ENCODE measurements at places on chromosomes 6 and 20.
A peak's percentile ranks its signal among the peaks of the same experiment; 100 is the strongest.

- no peak for DNase-seq
Observed at GRCh38 chr20:61320691-61321425, 68.8 kb downstream of the CDH4 start.

DNA sequence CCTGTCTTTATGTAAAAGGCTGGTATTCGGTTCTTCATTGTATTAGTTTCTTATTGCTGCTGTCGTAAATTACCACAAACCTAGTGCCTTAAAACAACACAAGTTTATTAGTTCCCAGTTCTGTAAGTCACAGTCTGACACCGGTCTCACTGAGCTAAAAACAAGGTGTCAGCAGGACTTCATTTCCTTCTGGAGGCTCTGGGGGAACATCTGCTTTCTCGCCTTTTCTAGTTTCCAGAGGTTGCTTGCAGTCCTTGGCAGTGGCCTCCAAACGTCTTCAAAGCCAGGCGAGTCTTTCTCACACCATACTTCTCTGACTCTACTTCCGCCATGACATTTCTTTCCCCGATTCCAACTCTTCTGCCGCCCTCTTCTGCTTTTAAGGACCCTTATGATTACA is 43.0 kb upstream of the ZFAND3 start:
- DNase-seq: no peak

DNA sequence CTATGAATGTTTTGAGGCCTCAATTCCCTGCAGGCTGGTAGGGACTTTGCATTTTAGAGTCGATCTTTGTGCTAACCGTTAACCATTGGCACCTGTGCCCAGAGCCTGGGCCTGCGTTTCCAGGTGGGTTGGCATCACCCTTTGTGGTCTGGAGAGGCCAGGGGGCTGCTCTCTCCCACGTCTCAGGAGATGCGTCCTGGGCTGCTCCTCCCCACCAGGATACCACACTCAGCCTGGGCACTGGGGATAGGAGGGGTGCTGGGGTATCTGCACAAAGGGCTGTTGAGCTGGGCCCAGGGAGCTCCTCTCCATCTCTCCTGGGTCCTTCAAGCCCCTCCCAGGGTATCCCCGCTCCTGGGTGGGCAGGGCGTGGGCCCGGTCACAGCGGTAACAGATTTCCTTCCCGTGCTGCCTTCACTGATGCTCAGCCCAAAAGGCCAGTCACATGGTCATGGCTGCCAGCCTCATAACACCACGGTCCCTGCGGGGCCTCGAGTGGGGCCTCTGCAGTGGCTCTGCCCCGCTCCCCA is 266.2 kb downstream of the TAF4 start:
- no peak for DNase-seq

DNA sequence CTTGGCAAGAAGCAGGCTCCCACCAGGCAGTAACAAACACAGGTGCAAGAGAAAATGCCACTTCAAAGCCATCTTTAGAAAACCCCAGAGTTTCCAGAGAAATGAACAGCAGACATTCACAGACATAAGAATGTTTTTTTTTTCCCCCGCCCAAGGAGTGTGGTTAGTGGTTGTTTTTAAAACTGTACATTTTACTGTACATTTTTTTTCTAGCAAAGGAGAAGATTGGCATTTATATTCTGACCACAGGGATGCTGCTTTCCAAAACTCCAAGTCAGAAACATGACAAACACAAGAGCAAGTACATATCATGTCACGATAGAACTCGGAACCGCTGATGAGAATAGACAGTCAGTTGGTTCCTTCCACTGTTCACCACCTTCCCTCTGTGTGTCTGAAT is 197.9 kb downstream of the LRFN2 start:
- DNase-seq: no peak

DNA sequence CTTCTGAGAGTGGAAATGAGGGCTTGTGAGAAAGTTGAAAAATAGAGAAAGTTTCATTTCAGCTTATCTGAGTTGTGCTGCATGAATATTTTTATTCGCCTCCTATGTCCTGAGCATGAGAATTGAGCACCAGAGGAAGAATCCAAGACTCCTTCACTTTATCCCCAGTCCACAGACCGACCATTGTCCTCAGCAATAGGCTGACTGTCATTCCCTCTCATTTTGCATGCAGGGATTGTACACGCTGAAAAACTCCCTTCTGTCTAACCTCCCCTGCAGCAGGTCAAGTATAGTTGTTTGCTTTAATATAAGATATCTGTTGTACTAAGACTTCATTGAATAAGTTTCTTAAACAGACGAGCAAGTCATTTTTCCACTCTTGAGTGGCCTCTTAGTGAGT is 437.6 kb downstream of the PRKN start:
- DNase-seq: no peak

DNA sequence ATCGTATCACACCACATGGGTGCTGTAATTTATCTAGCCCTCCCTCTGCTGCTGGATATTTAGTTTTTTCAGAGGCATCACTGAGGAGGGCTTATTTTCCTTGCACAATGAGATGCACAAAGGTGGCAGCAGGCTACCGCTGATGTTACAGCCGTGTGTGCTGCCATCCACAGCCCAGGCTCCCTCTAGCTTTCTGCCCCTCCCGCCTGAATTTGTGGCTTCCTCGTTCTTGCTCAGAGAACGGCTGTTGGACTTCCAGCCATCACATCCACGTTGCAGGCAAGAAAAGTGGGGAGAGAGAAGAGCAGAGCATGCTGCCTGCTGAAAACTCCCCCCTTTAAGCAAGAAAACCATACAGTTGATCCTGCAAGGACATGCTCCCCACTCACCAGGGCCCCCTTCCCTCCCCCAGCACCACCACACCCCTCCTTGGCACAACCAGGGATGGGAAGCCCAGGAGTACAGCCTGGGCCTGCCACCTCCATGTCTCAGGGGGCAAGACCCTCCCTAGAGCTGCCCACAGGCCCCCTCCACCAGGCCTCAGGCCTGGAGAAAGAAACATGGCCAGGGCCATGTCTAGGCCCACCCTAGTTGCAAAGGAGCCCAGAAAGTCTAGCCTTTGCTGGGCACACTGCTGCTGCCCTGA is 102.6 kb downstream of the MRPL14 start:
- no peak for DNase-seq

- DNase-seq: no peak
Observed at GRCh38 chr6:159984268-159984786, 15.4 kb downstream of the IGF2R start.

DNA sequence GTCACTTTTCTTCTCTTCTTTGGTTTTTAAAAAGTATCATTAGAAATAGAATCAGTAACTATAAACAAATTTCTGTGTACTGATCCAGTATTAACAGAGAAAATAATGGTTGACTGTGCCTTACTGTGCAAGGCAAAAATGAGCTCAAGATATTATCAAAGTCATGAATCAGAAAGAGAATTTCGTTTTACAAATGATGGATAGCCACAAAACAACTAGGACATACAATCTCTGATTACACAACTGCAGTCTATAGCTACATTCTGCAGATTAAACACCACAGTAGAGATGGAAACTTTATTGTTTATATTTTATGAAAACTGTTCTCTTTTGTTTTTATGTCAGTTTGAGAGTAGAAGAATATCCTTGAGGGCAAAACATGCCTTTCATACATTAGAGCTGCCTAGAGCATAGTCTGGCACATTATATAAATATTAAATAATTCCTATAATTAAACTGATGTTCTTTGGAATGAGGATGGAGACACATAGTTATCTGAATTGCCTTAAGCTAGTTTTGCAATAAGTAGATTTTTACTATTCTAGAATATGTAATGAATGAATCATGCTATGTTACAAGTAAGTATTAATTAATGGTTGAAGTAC is 333.1 kb downstream of the LAMA2 start:
- DNase-seq: no peak

DNA sequence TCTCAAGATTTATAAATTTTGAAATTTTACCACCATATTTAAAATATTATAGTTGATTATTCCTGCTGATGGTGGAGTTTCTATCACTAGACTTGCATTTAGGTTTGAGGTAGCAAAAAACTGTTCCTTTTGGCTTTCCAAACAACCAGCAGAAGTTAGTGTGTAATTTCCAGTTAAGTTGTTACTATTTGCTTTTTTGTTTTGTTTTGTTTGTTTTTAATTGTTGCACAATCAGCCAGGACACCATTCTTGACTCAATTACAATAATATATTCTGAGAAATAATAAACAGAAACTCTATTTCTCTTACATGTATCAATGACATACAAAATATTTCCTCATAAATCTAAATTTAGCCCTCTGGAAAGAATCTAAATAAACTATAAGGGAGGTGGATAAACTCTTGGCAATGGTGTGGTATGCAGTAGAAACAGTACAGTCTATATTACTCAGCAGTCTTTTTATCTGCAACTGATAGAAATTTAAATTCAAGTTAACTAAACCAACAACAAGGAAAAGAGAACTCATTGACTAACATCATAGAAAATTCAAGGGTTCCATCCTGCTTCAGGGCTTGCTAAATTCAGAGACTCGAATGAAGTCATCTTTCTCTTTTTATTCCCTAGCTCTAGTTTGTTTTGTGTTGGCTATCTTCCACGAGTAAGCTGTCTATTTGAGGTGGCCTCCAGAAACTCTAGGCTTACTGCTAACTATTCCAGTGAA is 19.4 kb upstream of the COL19A1 start:
- DNase-seq: no peak

DNA sequence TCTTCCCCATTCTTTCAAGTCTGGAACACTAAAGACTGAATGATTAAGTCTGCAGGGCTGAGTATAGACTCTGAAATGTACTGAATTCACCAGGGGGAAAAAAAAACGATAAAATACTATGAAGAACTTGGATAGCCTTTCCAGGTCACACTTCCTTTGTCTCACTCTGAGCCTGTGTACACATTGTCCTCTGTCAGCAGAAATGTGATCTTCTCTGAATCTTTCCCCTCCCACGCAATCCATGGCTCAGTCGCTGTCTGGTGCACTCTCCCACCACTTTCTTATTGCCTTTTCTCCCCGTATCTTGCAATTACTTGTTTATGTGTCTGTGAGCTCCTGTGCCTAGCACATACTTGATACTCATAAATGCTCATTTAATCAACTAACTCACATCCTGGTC is 212.6 kb upstream of the RSPO3 start:
- no peak for DNase-seq

DNA sequence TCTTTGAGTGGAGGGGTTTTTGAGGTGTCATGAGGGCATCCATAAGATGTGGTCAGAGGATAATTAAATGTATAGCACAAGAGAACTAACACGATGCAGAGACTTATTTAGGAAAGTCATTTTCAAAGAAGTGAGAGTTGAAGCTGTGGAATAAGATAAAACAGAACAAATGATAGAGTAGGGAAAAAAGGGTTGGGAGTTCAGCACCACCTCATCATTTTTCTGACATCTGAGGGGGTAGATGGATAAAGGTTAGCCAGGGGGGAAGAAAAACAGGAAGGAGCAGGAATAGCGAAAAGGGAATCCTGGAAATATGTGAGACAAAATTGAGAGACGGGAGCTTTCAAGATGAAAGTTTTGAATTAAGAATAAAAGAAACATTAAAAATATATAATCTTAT is 434.2 kb downstream of the NKAIN2 start:
- DNase-seq: no peak

DNA sequence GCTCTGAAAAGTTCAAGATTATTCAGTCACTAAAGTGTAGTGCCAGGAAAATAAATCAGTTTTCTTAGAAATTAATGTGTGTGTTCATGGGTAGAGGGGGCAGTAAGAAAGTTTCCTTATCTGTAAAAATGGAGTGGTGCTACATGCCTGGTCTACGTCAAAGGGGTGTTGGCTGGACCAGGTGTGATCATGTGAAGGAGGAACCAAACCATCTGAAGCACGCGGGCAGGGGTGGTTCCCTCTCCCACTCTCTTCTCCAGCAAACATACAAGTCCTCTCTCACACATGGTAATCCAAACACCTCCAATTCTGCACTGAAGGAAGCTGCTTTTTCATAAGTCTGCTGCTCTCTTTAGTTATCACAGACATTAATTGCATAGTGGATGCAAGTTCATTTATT is 63.1 kb downstream of the CLIC5 start:
- DNase-seq: no peak

DNA sequence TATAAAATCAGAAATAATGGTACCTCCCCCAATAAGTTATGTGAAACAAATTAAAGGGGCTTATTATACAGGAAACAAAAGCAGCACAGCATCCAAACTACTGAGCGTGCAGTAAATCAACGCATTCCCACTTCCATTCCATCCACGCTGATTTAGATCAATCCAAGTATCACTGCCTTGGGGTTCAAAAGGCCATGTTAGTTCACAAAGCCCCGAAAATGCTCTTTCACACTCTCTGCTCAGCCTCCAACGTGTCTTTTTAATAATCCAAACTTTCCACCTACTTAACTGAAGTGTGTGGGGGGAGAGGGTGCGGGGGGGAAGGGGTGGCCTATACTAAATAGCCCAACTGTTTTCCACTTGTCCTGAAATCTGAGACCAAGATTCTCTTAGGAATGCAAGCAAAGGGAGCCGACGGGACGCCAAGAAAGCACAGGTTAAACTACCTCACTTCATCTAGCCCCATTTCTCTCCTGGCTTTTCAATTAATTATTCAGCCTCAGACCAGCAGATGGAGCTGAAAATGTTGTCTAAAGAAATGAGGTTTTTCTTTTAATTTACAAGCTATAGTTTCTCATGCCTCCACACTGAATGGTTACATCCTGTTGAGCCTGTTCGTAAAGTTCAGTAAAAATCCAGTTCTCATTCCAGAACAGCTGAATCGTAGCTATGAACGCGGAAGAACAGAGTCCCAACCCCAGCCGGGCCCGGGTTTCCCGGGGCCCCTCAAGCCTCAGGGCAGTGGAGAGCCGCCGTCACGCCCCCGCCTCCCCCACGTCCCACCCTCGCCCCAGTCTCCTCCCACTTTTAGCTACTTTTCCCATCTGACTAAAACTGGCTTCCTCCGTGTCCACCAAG is 1.0 kb upstream of the NXT1 start:
- peak; percentile 57 for DNase-seq

- DNase-seq: no peak
Observed at GRCh38 chr6:44064089-44064947, 62.9 kb downstream of the MRPL14 start.

GRCh38 chr6:1318036-1318435 is 6.1 kb downstream of the FOXQ1 start:
- DNase-seq: no peak

DNA sequence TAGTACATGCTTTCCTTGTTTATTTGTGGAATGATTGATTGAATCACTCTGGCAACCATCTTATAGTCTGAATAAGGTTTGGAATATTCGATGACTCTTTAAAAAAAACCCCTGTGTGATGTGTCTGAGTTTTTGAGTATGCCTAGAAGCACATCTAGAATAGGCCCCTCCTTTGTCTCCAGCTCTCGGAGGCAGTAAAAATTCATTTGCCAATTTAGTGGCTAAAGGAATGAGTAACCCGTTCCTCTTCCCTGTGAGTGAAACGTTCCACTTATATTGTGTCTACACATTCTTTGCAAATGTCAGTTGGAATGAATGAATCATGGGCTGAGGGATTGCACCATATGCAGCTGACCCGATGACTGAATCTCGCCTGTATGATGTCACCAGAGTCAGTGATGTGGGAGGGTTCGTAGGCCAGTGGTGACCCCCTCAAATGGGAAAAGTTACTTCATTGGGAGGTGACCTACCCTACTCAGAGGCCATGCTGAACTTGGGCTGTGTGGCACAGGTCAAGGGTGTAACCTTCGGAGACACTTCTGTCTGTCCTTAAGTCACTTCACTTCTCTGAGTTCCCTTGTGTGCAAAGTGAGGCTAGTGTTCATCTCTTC is 21.6 kb downstream of the MOCS3 start:
- DNase-seq: no peak

Data from stimulated activated CD8-positive, alpha-beta memory T cell treated with anti-CD3 and anti-CD28 coated beads, Interleukin-7, amount 100 ng/mL, for 48 hours (primary cell).